Globus pallidus (tissue), 1 donor: ENCODE measurements at places on chromosomes 11 and 22.
A peak's percentile ranks its signal among the peaks of the same experiment; 100 is the strongest.

GRCh38 chr22:33680632-33681031 is 239.6 kb downstream of the LARGE1 start:
- no peak for DNase-seq

DNA sequence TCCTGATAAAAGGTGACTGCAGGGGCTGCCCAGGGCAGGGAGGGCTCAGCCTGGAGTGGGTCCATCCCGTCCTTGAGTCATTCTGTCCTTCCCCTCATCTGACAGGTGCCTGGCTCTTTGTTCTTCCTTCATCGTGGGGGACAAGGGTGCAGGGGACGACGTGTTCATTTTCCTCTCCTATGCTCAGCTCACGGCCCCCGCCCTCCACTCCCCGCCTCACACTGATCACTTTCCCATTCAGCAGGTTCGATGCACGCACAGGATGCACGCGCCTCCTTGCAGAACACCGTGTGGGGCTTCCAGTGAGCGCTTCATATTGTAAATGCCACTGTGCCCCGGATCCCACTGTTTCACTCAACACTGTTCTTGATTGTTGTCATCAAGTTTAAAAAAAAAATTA is 32.7 kb upstream of the SHANK2 start:
- DNase-seq: no peak

GRCh38 chr22:47012589-47013370 is 250.3 kb downstream of the TBC1D22A start:
- DNase-seq: no peak

DNA sequence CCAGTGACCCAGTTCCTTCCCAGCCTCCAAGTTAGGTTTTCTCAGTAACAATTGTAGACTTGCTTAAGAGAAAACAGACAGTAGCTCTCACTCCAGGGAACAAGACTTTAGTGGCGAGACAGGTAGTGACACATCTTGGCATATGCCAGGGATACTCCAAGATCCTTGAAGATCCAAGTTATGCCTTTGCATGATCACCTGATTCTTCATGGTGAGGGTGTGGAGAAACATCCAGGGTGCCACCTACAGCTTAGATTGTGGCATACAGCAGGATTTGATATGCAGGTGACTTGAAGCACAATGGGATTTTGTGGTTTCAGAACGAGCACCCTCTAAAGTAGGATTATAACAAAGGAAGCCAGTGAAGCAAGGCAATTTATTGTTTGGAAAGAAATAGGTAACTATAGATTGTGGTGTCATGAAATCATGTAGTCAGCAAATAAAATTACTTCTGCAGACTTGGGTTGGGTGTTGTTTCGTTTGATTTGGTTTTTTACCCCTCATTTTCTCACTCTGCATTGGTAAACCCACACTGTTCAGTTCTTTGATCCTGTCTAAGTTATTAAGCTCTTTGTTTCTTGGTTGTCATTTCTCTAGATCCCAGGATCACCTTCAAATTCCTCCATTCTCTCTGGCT is 9.2 kb downstream of the POU2AF3 start:
- DNase-seq: no peak

DNA sequence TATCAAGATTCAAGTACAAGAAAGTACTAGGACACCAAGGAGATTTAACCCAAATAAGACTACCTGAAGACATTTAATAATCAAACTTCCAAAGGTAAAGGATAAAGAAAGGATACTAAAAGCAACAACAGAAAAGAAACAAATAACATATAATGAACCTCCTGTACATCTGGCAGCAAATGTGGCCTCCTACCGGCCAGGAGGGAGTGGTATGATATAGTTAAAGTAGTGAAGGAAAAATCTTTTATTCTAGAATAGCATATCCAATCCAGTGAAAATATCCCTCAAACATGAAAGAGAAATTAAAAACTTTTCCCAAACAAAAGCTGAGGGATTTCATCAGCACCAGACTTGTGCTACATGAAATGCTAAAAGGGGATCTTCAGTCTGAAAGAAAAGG is 104.7 kb upstream of the GUCY1A2 start:
- DNase-seq: no peak

DNA sequence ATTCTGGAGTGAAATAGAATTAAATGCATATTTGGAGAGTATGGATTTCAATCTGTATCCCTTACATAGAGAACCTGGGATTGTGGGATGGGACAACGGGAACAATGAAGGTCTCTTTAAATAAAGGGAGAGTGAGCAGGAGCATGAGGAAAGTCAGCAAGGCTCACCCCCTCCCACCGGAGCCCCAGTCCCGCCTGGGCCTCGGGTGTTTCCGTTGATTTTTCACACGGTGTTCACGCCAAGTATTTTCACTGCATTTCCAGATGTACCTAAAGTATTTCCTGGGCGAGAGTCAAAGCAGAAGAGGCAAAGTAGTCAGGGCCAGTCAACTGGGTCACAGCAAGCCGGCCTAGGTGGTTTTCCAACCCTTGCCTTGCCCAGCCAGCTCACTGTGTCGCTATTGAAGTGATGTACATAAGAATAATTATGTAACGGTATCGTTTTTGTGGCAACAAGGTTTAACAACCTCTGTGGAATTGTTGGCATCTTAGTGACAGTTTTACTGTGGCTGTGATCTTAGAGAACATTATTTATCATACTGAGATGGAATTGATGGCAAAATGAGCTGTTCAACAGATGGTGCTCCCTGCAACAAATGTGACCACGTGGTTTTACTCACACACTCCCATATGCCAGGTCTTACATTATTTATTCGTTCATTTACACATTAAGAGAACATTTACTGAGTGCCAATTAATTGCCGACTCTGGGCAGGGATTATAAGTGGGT is 177.3 kb downstream of the ADAMTS15 start:
- DNase-seq: no peak

DNA sequence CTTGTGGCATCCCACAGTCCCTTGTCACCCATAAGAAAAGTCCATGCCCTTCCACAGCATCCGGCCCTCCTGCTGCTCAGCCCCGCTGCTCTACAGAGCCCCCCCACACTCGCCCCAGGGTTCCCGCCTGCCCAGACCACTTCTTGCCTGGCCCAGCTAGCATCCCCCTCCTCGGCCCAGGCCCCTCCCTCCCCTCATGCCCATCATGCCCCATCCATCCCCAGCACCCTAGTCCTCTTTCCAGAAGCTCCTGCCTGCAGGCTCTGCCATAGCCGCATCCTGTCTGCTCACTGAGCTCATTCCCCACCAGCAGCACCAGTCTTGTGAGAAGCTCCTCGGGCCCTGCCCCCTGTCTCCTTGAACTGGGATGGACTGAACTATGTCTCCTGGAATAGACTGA is 54.4 kb downstream of the LINC01488 start:
- no peak for DNase-seq

- no peak for DNase-seq
Observed at GRCh38 chr11:57406337-57406904, 16.0 kb upstream of the PRG2 start.

GRCh38 chr11:118597556-118597955 is 9.9 kb upstream of the PHLDB1 start:
- no peak for DNase-seq

DNA sequence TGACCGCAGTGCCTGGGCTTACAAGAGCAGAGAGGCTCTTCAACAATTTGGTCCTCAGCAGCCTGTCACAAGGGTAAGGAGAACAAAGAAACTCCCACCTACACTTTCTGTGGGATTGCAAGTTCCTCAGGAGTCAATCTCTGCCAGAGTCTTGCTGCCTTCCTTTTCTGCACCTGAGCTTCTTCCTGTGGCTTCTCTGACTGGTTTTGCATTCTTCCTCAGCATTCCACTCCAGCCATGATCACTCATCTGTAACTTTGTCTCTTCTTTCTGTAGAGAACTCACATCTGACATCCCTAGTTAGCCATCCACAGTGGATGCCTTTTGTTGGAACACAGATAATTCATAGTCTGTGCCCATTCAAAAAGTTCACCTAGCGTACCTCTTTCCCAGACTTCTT is 14.2 kb upstream of the OR6A2 start:
- no peak for DNase-seq

- DNase-seq: no peak
Observed at GRCh38 chr11:47971501-47971900, 8.9 kb upstream of the PTPRJ start.

DNA sequence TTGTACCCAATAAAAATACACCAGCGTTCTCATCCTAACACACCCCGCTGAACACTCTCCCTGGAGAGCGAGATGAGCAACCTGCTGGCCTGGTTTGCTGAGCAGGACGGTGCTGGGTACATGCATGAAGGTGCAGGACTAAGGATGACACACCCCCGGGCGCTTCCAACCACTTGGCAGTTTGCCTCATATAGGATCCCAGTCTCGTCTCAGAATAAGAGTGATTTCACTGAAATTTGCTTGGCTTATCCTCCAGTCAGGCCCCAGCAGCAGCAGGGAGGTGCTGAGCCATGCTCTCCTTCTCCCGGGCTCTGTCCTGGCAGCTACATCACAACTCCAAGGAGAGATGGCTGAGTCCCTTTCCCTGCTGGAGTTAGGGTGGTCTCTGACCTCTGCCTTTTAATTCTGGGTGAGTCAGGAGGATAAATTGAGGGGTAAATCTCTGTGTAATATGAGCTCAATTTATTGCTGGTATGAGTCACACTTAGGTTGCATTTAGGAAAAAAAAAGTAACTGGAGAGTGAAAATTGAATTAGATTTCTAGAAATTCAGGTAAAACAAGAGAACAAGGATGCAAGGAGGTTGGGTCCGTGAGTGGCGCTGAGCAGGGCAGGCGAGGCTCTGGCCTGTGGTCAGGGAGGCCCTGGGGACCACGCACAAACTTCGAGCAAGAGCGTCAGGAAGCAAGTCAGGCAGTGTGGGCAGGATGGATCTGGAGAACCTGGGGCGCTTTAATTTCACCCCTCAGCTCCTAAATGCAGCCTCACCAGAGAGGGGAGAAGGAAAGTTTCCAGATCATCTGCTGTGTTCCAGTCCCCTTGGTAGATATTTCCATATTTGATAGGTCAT is 974.0 kb downstream of the TBC1D22A start:
- no peak for DNase-seq

DNA sequence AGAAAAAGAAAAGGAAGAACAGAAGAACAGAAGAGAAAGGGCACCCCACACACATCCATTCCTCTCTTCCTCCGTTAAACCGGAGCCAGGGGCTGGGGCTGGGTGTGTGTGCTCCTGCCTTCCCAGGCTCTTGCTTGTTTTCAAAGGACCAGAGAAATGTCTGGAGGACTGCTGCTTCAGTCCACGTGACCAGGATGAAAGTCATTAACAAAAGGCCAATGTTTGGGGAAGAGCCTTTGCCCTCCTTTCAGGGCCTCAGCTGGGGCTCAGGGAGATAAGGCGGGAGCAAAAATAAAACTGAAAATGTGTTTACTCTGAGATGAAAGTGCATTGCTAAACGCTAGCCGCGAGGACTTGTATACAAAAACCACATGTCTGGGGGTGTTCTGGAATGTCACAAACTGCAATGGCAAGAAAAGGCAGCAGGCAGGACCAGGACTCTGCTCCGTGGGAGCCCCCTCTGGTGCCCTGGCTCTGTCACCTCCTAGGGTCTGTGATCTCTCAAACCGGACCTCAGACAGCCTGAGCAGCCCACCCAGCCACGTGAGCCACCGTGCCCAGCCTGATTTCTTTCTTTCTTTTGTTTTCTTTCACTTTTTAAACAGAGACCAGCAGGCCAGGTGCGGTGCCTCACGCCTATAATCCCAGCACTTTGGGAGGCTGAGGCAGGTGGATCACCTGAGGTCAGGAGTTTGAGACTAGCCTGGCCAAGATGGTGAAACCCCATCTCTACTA is 31.6 kb upstream of the MYH9 start:
- DNase-seq: peak; percentile 72

DNA sequence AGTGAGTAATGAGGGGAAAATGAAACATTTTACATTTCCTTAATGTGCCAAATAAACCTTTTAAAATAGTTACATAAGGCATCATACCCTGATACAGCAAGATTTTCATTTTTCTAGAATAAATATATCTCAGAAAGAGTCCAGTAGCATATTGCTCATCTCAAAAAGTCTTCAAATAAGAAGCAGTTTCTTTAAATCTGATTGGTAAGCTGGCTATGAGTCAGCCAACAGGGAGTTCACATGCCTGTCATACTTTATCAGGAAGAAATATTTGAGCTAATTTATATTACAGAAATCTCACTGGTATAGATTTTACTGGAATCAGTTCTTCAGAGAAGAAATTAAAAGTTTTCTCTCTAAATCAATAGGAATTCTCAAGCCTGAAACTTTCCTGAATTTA is 258.1 kb downstream of the C11orf87 start:
- DNase-seq: no peak

DNA sequence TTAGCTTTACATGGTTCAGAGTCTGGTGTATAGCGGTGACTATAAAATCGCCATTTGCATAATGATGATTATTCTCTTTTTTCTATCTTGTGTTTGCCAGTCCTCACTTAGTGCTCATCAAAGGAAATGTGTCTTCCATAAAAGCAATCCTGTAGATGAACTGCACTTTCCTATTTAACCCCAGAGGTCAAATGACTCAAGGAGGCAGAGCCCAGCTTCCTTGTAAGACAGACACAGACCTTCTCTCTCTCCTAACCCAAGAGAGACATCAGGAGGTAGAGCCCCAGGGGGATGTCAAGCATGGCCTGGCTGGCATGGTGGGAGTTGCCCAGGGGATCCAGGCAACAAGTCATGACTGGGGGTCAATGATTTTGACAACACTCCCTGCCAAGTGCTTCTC is 46.9 kb upstream of the CRTAM start:
- DNase-seq: no peak

DNA sequence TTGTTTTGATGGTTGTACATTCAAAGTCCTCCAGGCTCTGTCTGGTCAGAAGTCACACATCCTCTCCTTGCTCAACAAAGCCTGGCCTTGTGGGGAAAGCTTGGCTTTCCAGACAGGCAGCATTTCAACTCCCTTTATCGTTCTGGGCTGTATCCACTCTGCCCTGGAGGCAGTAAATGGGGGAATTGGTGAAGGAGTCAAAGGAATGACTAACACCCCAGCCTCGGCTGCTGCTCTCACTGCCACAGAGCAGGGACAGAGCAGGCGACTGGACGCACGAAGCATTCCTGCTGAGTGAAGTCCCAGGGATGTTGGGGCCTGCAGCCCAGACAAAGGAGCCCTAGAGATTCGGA is 52.8 kb downstream of the WNT11 start:
- DNase-seq: peak; percentile 41

GRCh38 chr11:95697614-95698408 is 91.8 kb downstream of the FAM76B start:
- no peak for DNase-seq

DNA sequence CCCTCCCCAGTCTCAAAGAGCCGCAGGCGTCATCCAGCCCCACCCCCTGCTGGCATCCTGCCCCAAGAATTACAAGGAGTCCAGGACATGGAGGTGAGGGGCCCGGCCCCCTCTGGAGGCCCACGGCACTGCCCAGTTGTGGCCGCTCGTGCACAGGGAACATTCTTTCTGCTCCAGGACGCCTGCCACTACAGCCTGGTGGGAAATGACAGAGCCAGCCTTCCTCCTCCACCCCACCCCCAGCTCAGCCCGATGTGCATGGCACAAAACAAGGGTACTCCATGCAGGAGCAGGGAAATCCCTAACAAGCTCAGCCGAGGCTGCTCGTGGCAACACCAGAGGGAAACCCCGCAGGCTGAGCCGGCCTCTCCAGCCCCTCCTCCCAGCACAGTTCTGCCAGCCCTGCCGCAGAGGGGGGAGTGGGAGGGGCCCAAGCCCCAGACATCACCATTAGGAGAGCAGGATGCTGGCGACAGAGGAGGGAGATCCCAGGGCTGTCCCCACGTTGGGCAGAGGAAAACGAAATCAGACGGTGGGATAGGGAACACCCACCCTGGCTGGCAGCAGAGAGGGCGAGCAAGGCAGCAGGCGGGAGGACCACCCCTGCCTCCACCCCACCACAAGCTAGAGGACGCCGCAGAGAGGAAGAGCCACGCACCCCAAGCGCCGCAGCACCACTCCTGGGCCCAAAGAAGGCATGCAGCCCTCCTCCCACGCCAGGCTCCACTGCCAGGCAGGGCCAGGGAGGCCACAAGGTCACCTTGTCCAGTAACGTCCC is 10.0 kb downstream of the IGSF9B start:
- DNase-seq: no peak

- no peak for DNase-seq
Observed at GRCh38 chr11:93846411-93846810, 4.0 kb downstream of the VSTM5 start.
